A549 treated with CpdA at 1 μM for 4 hours (cell line): ENCODE measurements at places on chromosomes 5 and 9. TPM values are rescaled to one million over a fixed set of nuclear protein-coding genes. Genes with fewer than 3 reads are reported as not detected.

Gene PCDHAC2
- total RNA-seq: 2.3 to 4.8 TPM (median 2.6 TPM) in 5 replicates

Gene ACTBL2
- total RNA-seq: 0.05 TPM in 1 of 5 replicates, not detected in the others

Gene HTR4
- not detected in 5 replicates for total RNA-seq

Gene BNC2
- 3.9 to 6.9 TPM (median 5.1 TPM) in 5 replicates for total RNA-seq

Gene FAF2
- total RNA-seq: 47.0 to 54.0 TPM (median 47.9 TPM) in 5 replicates

Gene SEMA5A
- not detected in 5 replicates for total RNA-seq

Gene SV2C
- not detected in 5 replicates for total RNA-seq

Gene SPATA31A3
- not detected in 5 replicates for total RNA-seq

Gene ARID3C
- total RNA-seq: 0.15 to 0.33 TPM (median 0.23 TPM) in 4 of 5 replicates, not detected in the other

Gene PCDHA1
- total RNA-seq: 0.12 to 0.23 TPM (median 0.21 TPM) in 5 replicates

Gene FAM200C
- total RNA-seq: 2.0 to 2.6 TPM (median 2.1 TPM) in 5 replicates

Gene DNAH5
- 0.78 to 1.4 TPM (median 1.1 TPM) in 5 replicates for total RNA-seq

Gene DPP7
- 71.6 to 131 TPM (median 112 TPM) in 5 replicates for total RNA-seq

Gene PDCD1LG2
- 0.33 to 0.59 TPM (median 0.36 TPM) in 5 replicates for total RNA-seq

Gene IRX1
- not detected in 5 replicates for total RNA-seq

Gene PCDHB10
- 0.03 to 0.06 TPM in 2 of 5 replicates, not detected in the others for total RNA-seq

Gene SERF1A
- total RNA-seq: 0.74 to 2.3 TPM (median 1.3 TPM) in 5 replicates

Gene CBY3
- total RNA-seq: not detected in 5 replicates

Gene EIF4EBP3
- total RNA-seq: 1.3 to 5.0 TPM (median 2.1 TPM) in 5 replicates

Gene COMMD10
- total RNA-seq: 35.9 to 40.6 TPM (median 37.6 TPM) in 5 replicates

Gene ABLIM3
- 6.2 to 8.1 TPM (median 7.0 TPM) in 5 replicates for total RNA-seq

Gene ANP32B
- 280 to 342 TPM (median 313 TPM) in 5 replicates for total RNA-seq

Gene NTRK2
- total RNA-seq: 0.02 to 0.04 TPM (median 0.03 TPM) in 3 of 5 replicates, not detected in the others

Gene ZDHHC11
- total RNA-seq: 14.3 to 19.6 TPM (median 18.0 TPM) in 5 replicates

Gene CLIC3
- 1.7 to 4.0 TPM (median 3.5 TPM) in 5 replicates for total RNA-seq
